DMS79 (cell line): ENCODE measurements at places on chromosomes 1 and 21.

- no peak for DNase-seq
These were observed 29.3 kb upstream of the TRIM33 start for GRCh38 chr1:114540272-114540671.

DNA sequence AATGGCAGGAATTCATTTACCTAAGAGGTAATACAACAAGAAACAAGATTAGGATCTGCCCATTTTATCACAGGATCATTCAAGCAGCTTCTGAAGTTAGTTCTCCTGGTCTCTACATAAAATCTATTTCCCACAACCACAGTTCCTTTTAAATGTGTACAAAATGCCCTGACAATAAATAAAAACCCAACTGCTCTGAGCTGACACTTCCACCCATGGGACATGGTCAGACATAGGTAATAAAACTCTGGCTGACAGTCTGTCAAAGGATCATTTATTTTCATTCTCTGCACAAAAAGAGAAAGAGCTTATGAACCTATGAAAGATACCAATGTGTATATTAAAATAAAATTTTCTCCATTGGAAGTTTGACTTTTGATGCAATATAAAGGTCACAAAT, 145.4 kb upstream of the PALMD start:
- DNase-seq = no peak

DNA sequence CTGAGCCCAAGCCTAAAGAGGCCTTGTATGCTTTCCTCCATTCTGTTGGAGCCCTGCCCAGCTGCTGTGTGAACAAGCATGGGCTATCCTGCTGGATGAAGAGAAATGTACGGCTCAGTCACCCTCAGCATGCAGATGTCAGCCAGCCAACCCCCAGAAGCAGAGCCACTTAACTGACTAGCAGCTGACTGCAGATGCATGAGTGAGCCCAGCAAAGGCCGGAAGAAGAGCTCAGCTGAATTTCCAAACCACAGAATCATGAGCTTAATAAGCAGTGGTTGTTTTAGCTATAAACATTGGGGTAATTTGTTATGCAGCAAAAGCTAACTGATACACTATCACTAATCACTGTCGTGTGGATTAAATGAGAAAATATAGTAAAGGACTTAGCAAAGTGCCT, 39.0 kb downstream of the FOXO6 start:
- peak; percentile 83 for DNase-seq

DNA sequence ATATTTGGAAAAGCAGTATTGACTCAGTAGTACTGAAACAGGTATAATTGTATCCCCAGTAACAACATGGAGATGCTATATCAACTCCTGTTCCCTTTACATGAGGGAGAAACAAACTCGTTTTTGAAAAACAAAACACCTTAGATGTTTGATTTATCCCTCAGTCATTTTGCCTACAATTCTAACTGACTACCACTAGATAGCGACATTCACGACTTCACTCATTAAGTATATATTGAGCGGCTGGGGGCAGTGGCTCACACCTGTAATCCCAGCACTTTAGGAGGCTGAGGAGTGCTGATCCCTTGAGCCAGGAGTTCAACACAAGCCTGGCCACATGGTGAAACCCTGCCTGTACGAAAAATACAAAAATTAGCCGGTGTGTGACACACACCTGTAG, 83.3 kb downstream of the CYYR1 start:
- no peak for DNase-seq

DNA sequence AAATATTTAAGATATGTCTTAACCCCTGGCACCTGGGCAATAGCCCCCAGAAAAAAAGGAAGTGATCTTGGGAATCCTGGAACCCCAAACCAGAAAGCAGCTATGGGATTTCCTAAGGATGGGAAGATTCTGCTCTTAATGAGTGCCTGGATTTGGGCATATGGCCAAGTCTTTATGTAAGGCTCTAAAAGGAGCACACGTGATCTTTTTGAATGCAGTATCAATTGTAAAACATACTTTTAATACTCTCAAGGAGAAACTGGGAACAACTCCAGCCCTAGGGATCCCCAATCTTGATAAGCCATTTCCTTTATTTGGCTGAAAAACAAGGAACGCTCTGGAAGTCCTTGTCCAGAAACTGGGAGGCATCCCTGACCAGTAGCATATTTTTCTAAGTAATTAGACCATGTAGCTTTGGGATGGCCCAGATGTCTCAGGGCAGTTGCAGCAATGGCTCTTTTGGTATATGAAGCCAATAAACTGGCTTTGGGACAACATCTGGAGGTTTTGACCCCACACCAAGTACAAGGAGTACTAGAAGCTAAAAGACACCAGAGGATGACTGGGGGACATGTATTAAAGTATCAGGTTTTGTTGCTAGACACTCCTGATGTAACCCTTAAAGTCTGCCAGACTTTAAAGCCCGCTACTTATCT, 80.9 kb upstream of the KIAA0040 start:
- no peak for DNase-seq

DNA sequence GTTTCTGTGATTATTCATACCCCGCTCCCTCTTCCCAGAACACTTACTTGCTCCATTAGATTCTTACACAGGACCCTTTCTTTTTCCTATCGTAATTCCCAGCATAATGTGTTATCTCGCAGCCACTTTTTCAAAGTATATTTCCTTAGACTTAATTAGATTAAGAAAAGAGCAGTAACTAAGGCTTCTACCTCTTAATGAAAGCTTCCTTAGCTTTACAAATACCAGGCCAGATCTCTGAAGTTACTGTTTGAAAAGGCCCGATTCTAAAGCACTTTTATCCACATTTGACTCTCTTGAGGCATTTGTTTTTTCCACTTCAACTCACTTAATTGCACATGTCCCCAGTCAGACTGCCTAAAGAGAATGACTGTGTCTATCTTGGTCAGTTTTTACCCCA, 1264.3 kb upstream of the ADGRL2 start:
- DNase-seq = no peak

DNA sequence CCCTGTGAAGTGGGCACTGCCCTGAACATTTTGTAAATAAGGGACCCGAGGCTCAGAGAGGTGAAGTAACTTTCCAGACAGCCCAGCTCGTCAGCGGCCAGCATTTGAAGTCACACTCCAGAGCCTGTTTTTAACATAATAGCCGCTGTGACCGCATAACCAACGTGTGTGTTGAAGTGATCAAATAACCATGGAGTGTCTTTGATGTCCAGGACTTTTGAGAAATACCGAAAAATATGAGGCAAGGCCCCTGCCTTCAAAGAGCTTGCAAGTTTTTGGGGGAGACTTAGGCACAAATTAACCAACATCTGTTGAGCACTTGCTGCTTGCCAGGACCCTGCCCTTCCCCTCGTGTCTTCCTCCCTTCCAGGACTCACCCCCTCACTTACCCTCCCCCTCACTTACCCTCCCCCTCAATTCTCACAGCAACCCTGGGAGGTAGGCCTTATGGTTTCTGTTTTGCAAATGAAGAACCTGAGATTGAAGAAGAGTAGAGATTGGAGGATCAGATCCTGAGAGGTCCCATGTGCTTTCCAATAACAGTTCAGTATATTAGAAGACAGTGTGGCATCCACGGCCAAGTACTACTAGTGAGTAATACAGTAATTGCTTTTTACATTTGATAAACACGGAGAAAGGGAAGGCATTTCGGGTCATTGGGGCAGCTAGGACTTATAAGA, 1.3 kb upstream of the SLC16A1 start:
- no peak for DNase-seq

- no peak for DNase-seq
These were observed 36.1 kb downstream of the FGGY start for GRCh38 chr1:59332983-59333382.

DNA sequence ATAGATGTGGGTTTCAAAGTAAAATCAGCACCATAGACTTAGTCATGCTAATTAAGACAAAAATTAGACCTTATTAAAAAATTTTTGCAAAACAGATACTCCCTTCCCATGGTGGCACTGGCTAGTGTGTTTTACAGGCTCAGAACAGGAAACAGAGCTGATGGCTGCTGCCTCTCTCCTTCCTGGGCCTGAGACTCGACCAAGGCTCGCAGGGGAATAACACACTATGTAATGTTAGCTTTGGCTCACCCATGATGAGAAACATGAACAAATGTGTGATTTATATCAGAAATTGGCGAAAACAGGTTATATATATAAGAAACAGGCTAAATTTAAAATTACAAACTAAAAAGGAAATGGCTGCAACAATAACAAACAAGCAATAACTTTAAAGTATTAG, 50.7 kb downstream of the ERG start:
- no peak for DNase-seq

DNA sequence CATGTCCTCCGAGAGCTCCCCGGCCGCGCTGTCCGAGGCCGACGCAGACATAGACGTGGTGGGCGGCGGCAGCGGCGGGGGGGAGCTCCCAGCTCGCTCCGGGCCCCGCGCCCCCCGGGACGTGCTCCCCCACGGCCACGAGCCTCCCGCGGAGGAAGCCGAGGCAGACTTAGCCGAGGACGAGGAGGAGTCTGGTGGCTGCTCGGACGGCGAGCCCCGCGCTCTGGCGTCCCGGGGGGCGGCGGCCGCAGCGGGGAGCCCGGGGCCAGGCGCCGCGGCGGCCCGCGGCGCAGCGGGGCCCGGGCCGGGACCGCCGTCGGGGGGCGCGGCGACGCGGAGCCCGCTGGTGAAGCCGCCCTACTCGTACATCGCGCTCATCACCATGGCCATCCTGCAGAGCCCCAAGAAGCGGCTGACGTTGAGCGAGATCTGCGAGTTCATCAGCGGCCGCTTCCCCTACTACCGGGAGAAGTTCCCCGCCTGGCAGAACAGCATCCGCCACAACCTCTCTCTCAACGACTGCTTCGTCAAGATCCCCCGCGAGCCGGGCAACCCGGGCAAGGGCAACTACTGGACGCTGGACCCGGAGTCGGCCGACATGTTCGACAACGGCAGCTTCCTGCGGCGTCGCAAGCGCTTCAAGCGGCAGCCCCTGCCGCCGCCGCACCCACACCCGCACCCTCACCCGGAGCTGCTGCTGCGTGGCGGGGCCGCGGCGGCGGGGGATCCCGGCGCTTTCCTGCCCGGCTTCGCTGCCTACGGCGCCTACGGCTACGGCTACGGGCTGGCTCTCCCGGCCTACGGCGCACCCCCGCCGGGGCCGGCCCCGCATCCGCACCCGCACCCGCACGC, 547 bp downstream of the FOXD2 start:
- DNase-seq = no peak

GRCh38 chr1:27360159-27361043, 6.4 kb downstream of the MAP3K6 start:
- DNase-seq = no peak

GRCh38 chr1:185734929-185735700, 924 bp downstream of the HMCN1 start:
- DNase-seq = no peak

DNA sequence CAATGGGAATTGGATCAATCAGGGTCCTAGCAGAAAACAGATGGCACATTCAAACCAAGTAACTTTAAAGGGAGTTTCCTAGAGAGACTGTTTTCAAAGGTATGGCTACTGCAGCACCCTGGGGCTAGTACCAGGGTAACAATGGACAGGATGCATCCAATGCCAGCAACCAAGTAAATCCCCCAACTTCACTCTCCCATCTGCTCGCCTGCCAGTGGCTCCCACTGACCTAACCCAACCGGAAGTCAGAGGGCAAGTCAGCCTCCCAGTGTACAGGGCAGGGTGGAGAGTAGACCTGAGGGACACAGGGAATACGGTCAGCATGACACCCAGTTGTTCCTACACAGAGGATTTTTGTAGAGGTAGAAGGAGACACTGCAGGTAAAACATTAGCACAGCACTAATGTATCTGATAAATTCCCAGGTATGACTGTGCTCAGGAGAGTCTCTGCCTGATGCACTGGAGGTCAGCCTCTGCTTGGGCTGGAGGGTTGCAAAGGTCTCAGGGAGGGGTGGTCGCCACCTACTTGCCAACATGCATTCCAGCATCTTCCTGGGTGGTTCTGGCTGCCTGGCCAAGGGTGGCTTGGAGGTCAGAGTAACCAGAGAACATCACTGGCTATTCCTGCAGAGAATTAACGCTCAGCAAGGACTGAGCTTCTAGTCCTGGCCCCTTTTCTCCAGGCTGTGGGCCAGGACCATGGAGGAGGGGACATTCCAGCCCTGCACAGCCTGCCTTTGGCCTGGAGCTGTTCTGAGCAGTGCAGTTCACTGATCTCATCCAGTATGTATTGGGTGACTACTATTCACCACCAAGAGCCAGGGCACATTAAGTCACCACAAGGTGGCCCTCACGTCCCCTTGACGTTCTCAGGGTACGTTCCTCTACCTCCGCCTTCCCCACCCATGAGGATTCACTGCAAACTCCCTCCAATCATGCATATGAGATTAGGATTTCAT, 5.1 kb upstream of the GJA4 start:
- DNase-seq = no peak

DNA sequence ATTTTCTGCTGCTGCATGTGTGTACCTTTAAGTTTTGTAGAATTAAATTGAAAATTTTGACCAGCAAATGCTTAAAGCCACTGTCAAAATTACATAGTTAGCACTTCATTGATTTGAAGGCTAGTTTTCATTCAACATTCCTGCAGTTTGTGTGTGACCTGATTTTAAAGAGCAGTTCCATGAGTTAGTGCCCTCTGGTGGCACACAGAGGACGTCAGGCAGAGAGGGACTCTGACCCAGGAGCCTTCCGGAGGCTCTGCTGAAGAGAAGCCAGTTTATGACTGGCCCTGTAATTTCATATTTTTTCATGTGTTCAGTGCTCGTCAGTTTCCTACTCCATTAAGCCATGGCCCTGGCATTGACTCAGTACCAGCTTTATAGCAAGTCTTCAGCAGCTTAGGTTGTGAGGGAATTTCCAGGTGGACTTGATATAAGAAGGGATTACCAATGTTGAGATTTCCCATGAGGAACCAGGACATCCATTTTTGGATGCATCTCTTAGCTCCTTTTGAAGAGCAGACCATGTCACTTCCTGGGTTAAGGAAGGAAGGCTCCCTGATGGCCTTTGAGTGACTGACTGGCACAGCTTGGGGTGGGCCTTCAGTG, 104.7 kb downstream of the CAMTA1 start:
- no peak for DNase-seq

- DNase-seq = peak; percentile 55
These were observed at the start of gene PAQR7 for GRCh38 chr1:25875154-25875855. PAQR7 (minus strand) TSS chr1:25875708; CDS start chr1:25863839, 11,869 bp downstream.

- no peak for DNase-seq
These were observed 130.1 kb upstream of the MAP1LC3C start for GRCh38 chr1:242128951-242129502.

DNA sequence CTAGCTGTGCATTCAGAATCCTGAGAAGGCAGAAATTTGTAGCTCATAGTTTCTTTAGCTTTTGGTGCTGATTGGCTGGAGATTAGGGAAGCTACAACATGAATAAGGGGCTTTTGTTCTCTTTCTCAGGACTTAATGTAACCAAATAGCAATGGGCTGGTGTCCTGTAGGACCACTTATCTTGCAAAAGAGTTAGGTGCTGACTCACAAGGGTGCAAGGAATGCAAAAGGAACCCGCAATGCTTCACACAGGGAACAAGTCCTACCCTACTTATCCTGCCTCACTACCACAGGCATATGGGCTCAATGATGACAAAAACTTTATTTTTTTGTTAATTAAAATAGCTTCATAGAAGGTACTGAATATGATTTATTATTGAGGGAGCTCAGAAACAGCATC, 541.5 kb downstream of the AMY1C start:
- DNase-seq = no peak
